ENCODE measurements at places on chromosomes 12 and 14.

- no peak for DNase-seq
These were observed 1418.2 kb downstream of the AACS start for GRCh38 chr12:126483145-126484068.

DNA sequence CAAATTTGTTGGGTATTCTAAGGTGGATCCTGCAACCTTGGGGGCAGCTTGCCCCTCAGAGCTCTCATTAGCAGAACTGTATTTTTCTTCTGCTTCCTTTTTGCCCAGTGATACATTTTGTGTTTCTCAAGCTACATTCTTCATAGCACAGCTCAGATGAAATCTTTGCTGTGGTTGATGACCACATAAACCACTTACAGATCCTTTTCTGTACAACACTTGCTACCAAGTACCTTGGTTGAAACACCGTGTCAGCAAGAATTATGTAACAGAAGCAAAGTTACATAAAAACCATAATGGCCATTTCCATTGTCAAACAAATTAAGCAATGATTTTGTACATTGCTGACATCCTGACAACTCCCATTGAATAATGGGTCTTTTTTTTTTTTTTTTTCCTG lies 9.7 kb upstream of the PLBD1 start:
- DNase-seq: no peak

DNA sequence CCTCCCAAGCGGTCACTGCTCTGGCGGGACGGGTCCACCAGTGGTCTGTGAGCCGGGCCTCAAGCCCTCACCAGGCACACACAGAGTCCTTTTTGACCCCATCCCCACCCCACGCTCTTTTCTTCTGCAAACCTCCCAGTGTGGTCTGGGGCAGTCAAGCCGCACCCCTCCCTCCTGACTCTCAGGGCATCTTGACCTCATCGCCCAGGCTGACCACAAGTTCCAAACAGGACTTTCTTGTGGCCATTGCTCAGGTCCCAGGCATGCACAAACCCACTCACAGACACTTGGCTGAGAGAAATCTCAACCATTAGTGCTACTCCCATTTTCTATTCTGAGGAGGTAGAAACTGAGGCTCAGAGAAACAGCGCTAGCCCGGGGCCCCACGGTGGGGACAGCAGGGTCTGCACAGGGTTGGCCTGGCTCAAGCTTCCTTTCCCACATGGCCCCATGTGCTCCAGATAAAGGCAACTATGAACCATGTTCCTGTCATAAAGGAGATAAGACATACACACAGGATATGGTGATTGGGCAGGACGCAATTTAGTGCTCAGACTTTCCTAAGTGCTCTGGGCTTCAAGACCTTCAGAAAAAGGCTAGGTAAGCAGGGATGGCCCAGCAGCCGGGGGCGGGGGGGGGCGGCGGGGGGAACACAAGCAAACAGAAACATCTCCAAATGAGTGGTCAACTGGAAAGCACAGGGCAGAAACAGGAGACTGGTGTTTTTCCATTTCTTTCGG lies 69.6 kb downstream of the ITPK1 start:
- no peak for DNase-seq

DNA sequence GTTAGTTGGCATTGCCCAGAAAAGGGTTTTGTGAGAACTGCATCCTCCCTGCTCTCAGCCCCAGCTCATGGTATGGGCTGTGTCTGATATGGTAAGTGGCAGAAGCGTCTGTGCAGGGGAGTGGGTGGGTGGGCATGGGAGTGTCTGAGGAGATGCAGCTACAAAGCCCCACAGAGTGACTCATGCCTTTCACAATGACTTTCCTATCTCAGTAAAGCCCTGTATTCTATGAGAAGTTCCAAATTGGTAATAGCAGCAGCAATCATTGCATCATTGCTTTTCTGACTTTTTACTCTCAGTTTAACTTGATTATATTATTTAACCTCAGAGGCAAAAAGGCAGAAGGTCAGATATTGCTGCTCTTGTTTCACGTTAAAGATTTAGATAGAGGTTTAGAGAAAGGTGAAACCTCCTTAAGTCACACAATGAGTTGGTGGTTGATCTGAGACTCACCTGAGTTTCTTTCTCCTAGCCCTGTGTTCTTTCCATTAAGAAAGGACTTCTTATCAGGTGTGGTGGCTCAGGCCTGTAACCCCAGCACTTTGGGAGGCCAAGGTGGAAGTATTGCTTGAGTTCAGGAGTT lies 171.7 kb downstream of the SLC5A8 start:
- DNase-seq: no peak

- no peak for DNase-seq
These were observed 343.4 kb upstream of the USP15 start for GRCh38 chr12:61916831-61917230.

GRCh38 chr12:109428037-109428629 lies 49.0 kb downstream of the KCTD10 start:
- DNase-seq: peak; percentile 59

GRCh38 chr12:50842637-50843493 lies at the start of gene TMPRSS12:
TSS of gene TMPRSS12 (plus strand) at chr12:50842926. CDS start at chr12:50842965, 39 bp downstream.
- no peak for DNase-seq

GRCh38 chr14:50835280-50835679 lies 4.3 kb upstream of the NIN start:
- no peak for DNase-seq

DNA sequence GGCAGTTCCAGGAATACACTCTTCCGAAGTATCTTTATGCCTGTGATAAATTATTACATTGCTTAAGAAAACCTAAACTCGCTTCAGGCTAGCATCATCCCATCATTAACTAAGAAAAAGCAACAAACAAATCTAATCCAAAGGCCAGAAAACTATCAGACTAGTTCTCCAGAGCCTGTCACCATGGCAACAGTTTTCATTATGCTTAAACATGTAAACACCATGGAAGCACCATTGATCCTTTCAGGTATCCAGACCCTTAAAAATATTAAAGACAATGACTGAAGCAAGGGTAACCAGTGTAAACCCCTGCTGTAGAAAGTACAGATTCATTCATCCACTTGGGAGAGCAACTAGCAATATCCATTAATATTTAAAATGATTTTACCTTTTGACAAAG lies 9.8 kb downstream of the DAD1 start:
- no peak for DNase-seq

DNA sequence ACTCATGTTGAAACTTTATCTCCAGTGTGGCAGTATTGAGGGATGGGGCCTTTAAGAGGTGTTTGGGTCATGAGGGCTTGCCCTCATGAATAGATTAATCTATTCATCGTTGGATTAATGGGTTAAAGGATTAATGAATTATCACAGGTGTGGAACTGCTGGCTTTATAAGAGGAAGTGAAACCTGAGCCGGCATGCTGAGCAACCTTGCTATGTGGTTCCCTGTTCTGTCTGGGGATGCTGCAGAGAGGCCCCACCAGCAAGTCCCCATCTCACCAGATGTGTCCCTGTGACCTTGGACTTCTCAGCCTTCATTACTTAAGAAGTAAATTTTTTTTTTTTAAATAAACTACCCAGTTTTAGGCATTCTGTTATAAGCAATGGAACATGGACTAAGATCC lies 109.6 kb downstream of the DYRK2 start:
- DNase-seq: no peak

DNA sequence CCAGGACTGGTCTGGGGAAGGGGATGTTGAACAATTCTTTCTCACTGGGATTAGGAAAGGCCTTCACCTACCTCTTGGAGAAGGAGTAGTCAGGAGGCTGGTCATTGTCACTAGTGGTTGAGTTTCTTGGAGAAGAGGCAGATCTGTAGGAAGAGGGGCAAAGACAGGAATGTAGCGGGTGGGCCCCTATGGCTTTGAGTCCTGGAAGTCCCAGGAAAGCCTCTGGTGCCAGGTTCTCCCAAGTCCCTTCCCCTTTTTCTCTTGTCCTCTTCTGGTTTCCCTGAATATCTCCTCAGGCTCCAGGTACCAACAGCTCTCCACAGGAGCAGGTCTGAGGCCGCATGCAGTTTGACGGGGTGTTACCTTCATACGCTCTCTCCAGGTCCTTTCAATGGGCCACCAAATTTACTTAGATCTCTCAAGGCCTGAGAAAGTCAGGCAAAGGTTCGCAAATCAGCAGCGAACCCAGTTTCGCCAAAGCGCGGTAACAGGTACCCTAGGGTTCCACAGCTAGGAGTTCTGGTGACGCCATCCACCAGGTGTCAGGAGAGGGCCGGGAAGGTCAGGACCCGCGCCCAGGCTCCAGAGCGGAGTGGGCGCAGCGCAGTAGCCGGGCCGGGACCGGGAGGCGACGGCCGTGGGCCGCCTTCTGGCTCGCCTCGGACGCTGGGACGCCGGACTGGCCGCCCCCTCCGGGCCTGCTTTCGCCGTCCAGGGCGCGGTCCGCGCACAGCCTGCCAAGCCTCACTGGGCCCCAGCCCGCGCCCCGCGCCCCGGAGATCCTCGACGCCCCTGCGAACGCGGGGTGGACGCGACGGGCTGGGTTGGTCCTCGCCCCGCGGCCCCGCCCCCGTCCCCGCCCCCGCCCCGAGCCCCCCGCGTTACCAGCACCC lies 795 bp downstream of the SMAGP start:
- peak; percentile 30 for DNase-seq

DNA sequence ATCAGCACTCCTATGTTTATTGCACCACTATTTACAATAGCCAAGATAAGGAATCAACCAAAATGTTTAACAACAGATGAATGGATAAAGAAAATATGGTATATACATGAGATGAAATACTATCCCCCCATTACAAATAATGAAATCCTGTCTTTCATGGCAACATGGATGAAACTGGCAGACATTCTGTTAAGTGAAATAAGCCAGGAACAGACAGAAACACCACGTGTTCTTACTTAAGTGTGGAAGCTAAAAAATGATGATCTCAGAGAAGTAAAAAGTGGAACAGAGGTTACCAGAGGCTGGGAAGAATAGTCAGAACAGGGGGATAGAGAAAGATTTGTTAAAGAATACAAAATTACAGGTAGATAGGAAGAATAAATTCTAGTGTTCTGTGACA lies 113.7 kb upstream of the MDM1 start:
- no peak for DNase-seq

DNA sequence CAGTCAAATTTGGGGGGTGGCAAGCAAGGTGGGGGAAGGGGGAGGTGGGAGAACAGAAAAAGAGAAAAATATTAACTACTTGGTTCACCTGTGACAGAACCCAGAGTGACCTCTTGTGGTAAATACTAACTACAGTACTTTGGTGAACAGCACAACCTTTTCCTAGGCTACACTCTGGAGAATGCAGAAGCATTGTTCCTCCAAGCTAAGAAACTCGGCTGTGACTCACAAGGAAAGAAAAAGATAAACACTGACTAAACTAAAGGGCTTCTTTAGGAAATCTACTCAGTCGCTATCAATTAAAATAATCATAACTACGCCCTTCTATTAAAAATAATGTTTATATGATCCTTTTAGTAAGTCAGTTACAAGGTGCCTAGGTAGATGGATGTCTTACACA lies 5.4 kb downstream of the KCNH5 start:
- no peak for DNase-seq

- no peak for DNase-seq
These were observed 24.3 kb upstream of the HSPB8 start for GRCh38 chr12:119154435-119154818.

GRCh38 chr12:131094831-131095805 lies 141.4 kb downstream of the ADGRD1 start:
- DNase-seq: no peak

DNA sequence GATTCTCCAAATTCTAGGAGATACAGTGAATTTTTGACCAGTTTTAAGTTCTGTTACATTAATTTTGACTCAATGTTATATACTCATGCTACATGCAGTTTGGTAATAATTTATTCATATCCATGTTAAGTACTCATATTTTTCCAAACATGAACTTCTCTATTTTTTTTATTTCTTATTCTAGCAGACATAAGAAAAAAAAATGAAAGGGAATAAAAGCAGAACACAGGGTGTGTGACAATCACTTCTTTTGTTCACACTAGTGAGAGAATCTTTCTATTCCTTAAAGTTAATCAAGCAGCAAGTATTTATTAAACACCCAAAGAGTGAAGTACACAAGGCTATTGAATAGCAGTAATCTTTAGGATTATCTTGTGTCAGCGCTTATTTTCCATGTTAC lies 171.1 kb upstream of the ATP2B1 start:
- no peak for DNase-seq

DNA sequence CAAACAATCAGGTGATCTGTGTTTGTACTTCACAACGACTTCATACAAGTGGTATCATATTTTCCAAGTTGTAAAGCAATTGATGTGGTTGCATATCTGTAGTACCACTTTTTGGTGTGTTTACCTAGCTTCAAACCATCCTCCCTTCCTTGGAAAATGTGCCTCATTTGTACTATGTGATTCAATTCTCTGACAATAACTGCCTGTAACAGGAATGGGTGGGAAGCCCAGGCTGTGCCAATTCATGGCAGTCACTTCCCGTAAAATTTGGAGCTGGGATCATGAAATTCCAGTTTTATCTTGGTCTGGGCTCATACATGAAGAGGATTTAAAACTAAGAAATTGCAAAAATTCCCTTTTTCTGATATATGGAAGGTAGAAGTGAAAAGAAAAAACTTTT lies 250.1 kb downstream of the DIO2 start:
- no peak for DNase-seq

- no peak for DNase-seq
These were observed 146.3 kb downstream of the PDE3A start for GRCh38 chr12:20514598-20514997.

GRCh38 chr14:27371209-27371608 lies 773.4 kb upstream of the NOVA1 start:
- no peak for DNase-seq

DNA sequence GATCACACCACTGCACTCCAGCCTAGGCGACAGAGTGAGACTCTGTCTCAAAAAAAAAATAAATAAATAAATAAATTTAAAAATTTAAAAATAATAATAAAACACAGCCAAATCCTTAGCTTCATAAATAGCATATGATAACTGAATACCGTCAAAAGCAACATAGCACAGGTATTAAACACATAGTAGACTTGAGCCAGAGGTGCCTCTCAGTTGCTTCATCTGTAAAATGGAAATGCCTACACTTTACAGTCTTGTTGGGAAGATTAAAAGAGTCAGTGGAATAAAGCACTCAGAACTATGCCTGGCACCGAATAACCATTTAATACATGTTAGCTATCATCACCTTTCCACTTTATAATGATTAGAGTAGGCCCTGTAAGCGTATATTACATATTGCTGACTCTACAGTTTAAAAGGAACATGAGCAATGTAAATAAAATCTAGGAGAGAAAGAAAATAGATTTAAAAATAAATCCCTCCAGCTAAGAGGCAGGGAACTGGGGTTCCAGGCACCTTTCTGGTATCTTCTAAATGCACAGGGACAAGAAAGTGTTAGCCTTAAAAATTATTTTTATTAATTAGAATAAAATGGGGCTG lies 7.8 kb upstream of the DCAF11 start:
- DNase-seq: no peak

- DNase-seq: no peak
These were observed 12.6 kb upstream of the DENND5B start for GRCh38 chr12:31603546-31604009.

DNA sequence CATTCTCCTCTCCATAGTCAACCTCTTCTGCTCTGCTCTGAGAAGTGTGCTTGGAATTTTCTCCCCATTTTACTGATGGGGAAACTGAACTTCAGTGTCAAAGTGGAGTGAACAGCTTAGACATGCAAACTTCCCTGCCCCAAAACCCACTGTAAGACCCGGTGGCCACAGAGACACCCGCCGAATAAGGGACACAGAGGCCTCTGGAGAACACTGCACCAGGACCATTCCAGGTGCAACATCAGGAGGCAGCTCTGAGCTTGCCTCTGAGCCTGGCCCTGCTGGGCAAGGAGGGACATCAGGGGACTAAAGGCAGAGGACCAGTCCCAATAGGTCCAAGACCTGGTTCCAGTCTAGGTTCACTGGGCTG lies 1.7 kb downstream of the HDAC7 start:
- no peak for DNase-seq

All from stimulated activated CD8-positive, alpha-beta memory T cell treated with anti-CD3 and anti-CD28 coated beads, Interleukin-4, amount 100 ng/mL, for 24 hours (primary cell).